ENCODE measurements at places on chromosomes 16 and 17.

GRCh38 chr17:73311428-73311780 lies 397 bp downstream of the CDC42EP4 start:
- no peak for DNase-seq

- no peak for DNase-seq
These were observed 27.6 kb downstream of the ITGB3 start for GRCh38 chr17:47281216-47281615.

DNA sequence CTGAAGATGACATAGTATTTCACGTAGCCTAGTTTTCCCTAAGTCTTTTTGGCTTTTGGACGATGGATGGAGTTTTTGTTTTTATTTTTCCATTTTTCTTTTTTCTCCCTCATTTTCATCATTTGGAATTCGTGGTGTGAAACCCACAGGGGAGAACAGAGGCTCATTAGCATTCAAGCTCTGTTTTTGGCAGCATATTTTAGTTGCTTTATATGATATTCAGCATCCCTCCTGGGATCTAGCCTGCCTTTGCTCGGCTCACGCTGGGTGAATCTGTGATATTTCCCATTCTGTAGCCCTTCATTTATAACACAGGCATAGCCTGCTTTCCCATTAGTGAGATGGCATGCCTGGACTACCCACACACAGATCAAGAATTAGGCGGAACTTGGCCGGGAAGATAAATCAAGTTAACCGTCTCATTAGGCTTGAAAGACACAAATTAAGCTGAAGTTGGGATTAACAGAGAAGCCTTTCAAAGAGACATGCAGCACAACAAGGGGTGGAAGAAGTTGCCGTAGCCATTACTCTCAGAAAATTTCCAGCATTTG lies 20.1 kb upstream of the CLEC19A start:
- no peak for DNase-seq

DNA sequence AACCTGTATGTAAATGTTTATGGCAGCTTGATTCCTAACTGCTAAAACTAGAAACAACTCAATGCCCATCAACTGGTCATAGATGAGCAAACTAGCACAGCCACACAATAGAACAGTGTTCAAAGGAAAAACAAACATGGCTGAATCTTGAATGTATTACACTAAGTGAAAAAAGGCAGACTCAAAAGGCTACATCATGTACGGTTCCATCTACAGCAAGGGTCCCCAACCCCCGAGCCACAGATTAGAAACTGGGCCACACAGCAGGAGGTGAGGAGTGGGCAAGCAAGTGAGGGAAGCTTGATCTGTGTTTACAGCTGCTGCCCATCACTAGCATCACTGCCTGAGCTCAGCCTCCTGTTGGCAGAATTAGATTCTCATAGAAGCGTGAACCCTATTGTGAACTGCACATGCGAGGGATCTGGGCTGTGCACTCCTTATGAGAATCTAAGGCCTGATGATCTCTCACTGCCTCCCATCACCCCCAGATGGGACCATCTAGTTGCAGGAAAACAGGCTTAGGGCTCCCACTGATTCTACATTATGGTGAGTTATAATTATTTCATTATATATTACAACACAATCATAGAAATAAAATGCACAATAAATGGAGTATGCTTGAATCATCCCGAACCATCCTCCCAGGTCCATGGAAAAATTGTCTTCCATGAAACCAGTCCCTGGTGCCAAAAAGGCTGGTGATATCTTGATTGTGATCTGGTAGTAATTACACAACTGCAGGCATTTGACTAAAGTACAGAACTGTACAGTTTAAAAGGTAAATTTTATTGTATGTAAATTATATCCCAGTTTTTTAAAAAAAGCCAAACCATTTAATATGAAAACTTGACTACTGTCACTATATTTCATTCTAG lies 7.7 kb downstream of the CEP20 start:
- no peak for DNase-seq

GRCh38 chr16:89170346-89171215 lies 967 bp upstream of the CDH15 start:
- DNase-seq, result no peak

DNA sequence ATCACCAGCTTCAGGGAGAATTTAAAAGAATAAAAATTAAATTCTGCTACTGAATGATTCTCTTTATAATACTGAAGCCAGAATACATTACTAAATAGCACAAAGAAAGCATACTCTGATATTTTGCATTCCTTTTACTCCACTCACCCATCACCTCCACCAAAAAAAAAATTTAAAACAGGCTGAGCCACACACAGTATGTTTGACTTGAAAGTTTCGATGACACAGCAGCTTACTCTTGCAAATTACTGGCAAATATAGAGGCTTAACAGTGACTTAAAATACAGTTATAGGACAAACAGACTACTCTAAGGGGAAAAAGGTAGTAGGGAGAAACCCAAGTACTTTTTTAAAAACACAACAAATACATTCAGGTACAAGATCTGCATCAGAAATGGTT lies 39.2 kb downstream of the GPATCH8 start:
- DNase-seq, result no peak

- no peak for DNase-seq
These were observed 247.9 kb downstream of the SEC14L1 start for GRCh38 chr17:77388384-77389306.

- no peak for DNase-seq
These were observed 24.2 kb upstream of the KRT17 start for GRCh38 chr17:41648411-41649195.

GRCh38 chr16:22225060-22225459 lies 19.0 kb downstream of the EEF2K start:
- DNase-seq, result no peak

GRCh38 chr16:2385190-2385836 lies 43.9 kb upstream of the CCNF start:
- no peak for DNase-seq

- no peak for DNase-seq
These were observed 4.7 kb upstream of the RPRML start for GRCh38 chr17:46983782-46984181.

DNA sequence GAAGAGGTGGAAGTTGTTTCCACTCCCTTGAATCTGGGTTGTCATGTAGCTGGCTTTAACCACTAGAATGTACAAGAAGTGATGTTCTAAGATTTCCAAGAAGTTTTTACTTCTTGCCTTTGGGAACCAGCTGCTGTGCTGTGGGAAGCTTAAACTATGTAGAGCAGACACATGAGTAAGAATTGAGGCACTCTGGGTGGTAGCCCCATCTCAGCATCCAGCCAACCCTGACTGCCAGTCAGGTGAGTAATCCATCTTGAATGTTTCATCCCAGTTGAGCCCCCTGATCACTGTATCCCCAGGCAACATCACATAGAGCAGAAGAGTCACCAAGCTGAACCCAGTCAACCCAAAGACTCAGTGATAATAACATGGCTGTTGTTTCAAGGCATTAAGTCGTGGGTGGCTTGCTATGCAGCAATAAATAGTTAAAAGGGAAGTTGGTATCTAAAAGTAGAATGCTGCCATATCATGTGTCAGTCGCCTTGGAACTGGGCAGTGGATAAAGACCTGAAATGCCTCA lies 62.8 kb upstream of the GPR139 start:
- no peak for DNase-seq

DNA sequence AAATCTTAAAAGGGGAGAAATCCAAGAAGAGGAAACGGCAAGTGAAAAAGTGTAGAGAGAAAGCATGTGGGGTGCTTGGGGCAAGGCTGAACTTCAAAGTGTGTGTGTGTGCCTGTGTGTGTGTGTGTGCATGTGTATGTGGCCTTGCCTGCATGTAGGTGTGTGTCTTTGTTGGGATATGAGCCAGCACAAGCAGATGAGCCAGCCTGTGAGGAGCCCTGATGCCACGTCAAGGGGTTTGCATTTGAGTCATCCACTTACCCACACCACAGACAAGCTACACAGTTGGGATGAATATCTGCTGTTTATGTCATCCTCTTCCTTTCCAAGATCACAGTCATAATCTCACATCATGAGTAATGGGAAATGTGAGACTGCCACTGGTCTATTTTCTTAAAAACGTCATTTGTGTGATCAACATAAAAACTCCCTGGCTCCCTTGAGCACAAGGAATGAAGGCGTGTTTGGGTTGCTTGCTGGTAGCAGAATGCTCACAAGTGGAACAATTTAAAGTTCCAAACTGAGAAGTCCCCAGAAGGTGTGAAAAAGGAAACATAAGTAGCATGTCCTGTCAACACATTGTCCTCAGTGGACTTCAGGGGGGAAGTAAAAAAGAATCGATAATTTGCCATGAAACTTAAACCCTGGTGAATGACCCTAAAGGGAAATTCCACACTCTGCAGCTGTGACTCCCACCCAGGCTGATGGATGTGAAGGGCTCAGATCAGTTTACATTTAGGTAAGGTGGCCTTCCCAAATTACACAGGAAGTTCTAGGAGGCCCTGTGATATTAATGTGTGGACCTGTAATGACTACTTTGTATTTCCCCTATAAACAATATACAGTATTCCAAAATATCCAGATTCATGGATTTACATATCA lies 14.7 kb downstream of the KCTD19 start:
- DNase-seq, result no peak

DNA sequence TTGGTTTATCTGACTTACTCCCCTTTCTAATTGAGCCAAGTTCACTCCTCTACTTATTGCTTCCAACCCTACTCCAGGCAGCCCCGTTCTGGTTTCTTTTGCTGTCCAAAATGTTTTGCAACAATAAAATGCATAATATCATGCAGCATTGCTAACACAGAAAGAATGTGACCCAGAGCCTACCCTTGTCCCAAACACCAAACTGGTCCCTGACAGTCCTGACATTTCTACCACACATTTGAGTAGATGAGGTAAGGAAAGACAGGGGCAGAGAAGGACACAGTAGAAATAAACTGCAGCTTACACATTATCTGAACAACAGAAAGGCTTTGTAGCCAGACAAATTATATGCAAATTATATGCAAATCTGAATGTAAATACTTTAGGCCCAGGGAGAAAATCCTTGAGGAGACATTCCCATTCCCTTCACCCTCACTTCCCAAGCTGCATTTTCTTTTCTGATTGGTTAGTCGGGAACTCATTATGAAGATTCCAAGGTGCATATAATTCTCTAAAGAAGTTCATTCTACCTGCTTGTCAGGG lies 31.6 kb downstream of the SOX9 start:
- DNase-seq, result no peak

DNA sequence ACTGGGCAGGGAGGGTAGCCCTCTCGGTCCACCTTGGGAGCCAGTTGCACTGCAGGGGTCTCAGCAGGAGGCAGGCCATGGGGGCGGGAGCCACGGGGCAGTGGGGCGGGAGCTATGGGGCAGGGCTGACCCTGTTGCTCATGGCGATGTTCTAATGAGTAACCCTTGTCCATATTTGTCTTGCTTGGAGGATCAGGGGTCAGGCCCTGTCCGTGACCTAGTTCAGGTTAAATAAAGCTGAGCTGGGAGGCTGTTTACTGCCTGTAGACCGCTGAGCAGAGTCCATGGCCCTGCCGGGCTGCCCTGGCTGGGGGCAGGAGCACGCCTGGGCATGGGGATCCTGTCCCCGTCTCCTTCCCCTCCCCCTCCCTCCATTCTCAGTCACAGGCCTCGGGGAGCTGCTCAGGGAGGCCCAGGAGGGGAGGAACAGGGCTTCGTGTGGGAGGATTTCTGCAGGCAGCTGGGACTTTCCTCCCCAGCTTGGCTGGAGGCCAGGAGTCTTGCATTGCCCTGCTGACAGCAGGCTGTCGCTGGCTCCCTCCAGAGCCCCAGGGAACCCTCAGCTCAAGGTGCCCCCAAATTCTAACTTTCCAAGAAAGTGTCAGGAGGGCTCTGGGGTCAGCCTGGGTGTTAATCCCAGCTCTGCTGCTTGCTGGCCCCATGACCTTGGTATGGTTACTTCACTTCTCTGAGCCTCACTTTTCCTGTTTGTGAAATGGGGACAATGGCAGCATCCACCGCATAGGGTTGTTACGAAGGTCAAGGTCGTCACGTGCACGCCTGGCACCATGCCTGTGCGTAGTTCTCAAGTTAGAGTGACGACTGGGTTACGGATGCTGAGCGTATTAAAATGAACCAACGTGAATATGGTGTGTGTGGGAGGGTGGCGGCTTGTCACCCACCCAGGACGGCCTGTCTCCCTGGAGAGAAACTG lies 6.1 kb upstream of the SERPINF2 start:
- DNase-seq, result no peak

DNA sequence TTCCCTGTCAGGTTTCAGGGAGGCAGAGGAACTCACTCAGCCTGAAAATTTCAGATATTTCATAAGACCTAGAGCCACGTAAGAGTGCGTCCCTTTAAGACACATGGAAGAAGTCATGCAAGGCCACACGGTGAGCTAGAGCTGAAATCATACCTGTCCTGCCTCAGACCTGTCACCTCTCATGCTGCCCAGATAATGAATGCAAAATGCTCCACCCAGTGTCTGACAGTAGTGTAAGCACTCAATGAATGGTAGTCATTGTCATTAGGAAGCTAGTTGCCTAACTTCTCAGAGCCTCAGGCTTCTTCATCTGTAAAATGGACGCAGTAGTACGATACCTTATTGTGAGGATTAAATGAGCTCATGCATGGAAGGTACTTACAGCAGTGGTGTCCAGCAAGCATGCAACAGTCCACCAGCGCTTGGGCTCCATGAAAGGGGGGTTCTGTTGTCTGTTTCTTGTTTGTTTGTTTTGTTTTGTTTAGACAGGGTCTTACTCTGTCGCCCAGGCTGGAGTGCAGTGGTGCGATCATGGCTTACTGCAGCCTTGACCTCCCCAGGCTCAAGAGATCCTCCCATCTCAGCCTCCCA lies 60.7 kb downstream of the WSB1 start:
- no peak for DNase-seq

DNA sequence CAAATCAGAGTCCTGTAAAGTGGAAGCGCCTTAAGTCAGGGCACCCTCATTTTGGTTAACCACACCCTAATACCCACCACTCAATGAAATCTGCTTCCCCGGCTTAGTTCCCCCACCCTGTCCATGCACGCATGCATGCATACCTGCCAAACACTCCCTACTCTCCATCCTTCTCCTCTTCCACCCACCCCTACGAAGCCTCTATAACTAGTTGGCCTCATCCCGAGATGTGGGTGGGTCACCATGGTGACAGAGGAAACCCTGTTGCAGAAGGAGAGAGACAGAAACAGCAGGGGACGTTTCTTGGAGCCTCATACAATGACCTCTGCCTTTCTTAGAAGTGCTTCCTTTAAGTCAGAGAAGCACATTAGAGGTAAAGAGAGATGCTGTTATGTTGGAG lies 46.8 kb upstream of the DNAH9 start:
- DNase-seq, result no peak

DNA sequence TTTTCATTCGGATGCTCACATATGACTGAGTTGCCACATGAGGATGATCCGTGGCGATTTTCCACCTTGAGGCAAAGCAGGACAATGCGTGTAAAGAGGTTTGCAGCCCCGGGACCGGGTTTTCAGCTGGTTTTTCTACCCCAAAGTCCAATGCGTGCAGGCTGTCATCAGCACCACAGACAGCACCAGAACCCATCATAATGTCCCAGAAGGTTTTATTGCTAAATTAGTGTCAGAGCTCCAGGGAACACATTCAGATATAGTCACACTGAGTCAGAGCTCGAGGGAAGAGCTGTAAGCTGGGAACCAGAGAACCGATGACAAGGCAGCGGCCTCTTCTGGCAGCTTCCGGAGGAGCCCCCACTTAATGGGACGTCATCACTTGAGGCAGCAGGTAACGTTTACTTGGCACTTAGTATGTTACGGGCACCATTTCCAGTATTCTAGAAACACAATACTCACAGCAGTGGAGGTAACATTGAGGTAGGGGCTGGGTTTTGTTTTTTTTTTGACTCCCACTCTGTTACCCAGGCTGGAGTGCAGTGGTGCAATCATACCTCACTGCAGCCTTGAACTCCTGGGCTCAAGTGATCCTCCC lies 8.9 kb upstream of the NAGPA start:
- no peak for DNase-seq

GRCh38 chr17:8862213-8863056 lies 5.0 kb downstream of the PIK3R6 start:
- no peak for DNase-seq
